CD8-positive, alpha-beta memory T cell (primary cell): ENCODE measurements at places on chromosomes 4 and X. TPM values are rescaled to one million over a fixed set of nuclear protein-coding genes. Genes with fewer than 3 reads are reported as not detected.

DNA sequence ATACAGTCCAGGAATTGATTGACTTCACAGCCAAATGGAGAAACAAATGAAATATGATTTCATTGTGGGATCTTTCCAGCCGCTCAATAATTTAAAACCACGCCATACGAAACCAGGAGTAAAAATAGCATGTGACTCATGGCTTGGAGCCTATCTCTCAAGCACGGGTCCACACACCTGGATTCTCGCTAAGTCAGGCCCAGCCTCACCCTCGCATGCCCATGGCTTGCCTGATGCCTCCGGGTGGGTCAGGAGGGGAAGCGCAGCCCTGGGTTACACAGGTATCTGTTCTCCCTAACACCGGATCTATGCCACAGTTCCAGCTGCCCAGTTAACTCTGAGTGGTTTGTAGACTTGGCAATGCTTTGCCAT is 5.6 kb upstream of the ABLIM2 start:
- DNase-seq, result no peak

GRCh38 chr4:2866891-2867290 is 23.2 kb downstream of the ADD1 start:
- DNase-seq, result no peak

The CD38 gene
- 9.0 TPM for total RNA-seq

GRCh38 chrX:109863811-109864210 is 130.8 kb upstream of the ACSL4 start:
- DNase-seq, result no peak

GRCh38 chr4:186009976-186010375 is 59.0 kb upstream of the TLR3 start:
- DNase-seq, result no peak

The PAGE1 gene
- total RNA-seq, result not detected

GRCh38 chr4:172207258-172207657 is 394.1 kb downstream of the GALNTL6 start:
- DNase-seq, result no peak

The TMEM154 gene
- total RNA-seq, result 11.5 TPM
